Activated CD4-positive, alpha-beta T cell treated with anti-CD3 and anti-CD28 coated beads for 36 hours (primary cell): ENCODE measurements at places on chromosomes 3 and 15. TPM values are rescaled to one million over a fixed set of nuclear protein-coding genes. Genes with fewer than 3 reads are reported as not detected.

Gene TMEM207
- total RNA-seq, result not detected

Gene GPR62
- total RNA-seq, result not detected

Gene PLSCR5
- total RNA-seq, result not detected

Gene PTH1R
- total RNA-seq, result not detected

Gene A4GNT
- not detected for total RNA-seq

Gene CASR
- 0.05 TPM for total RNA-seq

Gene RPL22L1
- 186 TPM for total RNA-seq

Gene FBXL2
- not detected for total RNA-seq

Gene AP2M1
- 192 TPM for total RNA-seq

Gene CELSR3
- 8.1 TPM for total RNA-seq

Gene CCR8
- 0.77 TPM for total RNA-seq

Gene NLGN1
- total RNA-seq, result not detected

Gene MAP6D1
- total RNA-seq, result 1.6 TPM

Gene POC1A
- total RNA-seq, result 23.4 TPM

Gene ALDH1A2
- not detected for total RNA-seq

Gene STAC
- total RNA-seq, result 0.26 TPM

Gene DPPA4
- 1.5 TPM for total RNA-seq

Gene UCN2
- total RNA-seq, result not detected

Gene CLRN1
- total RNA-seq, result not detected

Gene MINDY2
- 9.2 TPM for total RNA-seq

Gene UPK1B
- total RNA-seq, result 0.25 TPM

Gene PAK2
- total RNA-seq, result 82.2 TPM

Gene RHOV
- total RNA-seq, result 0.41 TPM

Gene ZNF860
- total RNA-seq, result 0.30 TPM

Gene REC114
- not detected for total RNA-seq
